ENCODE measurements at places on chromosomes 5 and 9.

GRCh38 chr5:98902733-98903132 is 26.1 kb downstream of the CHD1 start:
- DNase-seq, result no peak

GRCh38 chr5:168802337-168802736 is 223.2 kb upstream of the PANK3 start:
- no peak for DNase-seq

GRCh38 chr5:119022017-119022745 is 33.8 kb upstream of the DTWD2 start:
- DNase-seq, result no peak

DNA sequence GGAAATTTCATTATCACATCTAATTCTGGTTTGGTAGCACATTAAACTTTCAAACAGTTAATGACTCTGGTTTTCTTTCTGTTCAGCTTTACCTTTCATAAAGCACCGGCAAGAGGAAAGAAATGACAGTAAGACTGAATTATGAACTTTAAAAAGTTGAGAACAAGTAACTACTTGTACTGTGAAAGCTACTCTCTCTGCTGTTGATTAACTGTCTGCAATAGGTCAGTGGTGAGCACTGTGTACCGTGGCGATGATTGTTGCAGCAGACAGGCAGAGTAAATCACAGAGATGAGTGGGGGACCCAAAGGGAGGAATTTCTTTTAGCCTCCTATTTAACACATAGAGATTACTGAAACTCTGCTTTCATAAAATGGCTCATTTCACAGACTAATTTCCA is 74.0 kb upstream of the MEF2C start:
- DNase-seq, result no peak

DNA sequence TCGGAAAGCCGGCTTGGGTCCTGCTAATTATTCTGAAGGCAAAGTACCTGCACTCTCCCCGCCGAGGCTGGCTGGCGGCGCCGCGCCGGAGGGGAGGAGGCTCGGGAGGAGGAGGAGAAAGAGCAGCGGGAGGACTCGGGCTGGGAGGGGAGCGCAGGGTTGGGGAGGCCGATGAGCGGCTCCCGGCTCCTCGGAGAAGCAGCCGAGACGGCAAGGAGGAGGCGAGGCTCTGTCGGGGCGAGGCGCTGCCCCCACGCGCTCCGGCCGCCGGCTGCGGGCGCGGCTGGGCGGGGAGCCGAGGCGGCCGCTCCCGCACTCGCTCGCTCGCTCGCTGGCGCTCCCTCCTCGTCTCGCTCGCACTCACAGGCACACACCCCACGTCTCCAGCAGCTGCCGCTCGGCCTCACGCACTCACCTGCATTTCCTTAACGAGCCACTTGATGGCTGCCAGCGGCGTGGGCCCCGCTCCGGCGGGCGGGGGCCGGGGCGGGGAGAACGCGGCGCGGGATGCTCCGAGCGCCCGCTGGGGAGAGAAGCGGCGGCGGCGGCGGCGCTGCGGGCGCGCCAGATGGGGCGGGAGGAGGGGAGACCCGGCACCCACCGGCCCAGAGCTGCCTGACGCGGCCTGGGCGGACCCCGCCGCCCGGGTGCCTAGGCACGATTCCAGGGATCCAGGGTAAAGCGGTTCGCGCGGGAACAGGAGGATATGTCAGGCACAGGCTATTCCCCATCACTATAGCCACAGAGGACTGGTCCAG is at the start of gene PTPRD:
PTPRD (minus strand) TSS at position 362 of the 758 bp plus-strand sequence.
- DNase-seq, result no peak

- DNase-seq, result no peak
These were observed 315.5 kb downstream of the SLIT3 start for GRCh38 chr5:168985454-168985853.

GRCh38 chr9:114830546-114830945 is 24.7 kb upstream of the TNFSF15 start:
- no peak for DNase-seq

GRCh38 chr9:36288070-36288469 is 29.8 kb upstream of the GNE start:
- DNase-seq, result no peak

GRCh38 chr9:21995006-21995665 is 545 bp downstream of the CDKN2B-AS1 start:
- no peak for DNase-seq

- no peak for DNase-seq
These were observed 851.7 kb upstream of the DMAC1 start for GRCh38 chr9:8651070-8651845.

GRCh38 chr9:128201441-128202369 is 1.5 kb upstream of the DNM1 start:
- DNase-seq, result no peak

GRCh38 chr5:113115061-113115460 is 138.5 kb downstream of the DCP2 start:
- no peak for DNase-seq

DNA sequence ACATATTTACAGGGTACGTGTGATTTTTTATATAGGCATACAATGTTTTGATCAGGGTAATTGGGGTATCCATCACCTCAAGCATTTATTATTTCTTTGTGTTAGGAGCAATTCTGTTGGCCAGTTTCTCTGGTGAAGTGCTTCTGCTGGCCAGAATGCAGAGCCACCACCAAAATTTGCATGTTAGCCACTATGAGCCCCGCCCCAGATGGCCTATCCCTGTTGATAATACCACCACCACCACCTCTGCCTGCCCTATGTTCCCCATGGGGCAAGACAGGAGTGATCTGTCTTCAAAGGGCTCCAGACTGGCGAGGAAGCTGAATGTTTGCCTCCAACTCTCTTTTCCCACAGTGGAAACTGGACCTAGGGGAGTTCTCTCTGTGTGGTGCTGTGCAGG is 26.0 kb upstream of the JAK2 start:
- no peak for DNase-seq

- DNase-seq, result no peak
These were observed 131.5 kb downstream of the DOCK8 start for GRCh38 chr9:346111-346571.

DNA sequence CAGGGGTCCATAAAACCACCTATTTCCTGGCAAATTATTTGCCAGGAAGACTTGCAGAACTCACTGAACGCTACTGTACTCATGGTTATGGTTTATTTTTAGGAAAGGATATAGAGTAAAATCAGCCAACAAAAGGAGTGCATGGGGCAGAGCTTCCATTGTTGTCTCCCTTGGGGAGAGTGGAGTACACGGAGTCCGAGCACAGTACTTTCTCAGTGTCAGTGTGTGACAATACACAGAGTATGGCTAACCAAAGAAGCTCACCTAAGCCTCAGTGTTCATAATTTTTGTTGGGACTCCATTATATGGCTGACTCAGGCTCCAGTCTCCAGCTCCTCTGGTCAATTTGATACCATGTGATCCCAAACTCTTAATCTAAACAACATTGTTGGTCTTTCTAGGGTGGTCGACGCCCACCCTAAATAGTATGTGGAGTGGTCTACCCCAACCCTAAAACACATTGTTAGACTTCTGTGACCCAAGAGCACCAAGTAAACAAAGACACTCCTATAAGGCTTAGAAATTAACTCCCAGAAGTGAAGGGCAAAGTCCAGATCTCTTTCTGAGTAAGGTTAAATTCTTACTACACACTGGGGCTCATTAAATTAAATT is 74.9 kb downstream of the SLC44A1 start:
- no peak for DNase-seq

DNA sequence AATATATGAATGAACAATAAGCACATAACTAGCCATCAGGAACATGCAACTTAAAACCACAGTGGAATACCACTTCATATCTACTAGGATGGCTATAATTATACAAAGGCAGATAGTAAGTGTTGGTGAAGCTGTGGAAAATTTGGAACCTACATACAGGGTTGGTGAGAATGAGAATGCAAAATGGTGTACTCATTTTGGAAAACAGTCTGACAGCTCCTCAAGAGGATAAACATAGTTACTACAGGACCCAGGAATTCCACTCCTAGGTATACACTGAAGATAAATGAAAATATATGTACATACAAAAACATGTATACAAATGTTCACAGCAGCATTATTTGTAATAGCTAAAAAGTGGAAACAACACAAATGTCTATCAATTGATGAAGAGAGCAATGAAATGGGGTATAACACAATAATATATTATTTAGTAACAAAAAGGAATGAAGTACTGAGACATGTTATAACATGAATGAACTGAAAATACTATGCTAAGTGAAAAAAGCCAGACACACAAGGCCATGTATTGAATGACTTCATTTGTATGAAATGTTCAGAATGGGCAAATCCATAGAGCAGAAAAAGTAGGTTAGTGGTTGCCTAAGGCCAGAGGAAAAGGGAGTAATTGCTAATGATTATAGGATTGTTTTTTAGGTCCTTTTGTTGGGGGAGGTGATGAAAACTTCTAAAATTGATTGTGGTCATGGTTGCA is 31.2 kb upstream of the CDK5RAP2 start:
- DNase-seq, result no peak

- no peak for DNase-seq
These were observed 93.5 kb upstream of the LRRTM2 start for GRCh38 chr5:138968601-138969000.

- no peak for DNase-seq
These were observed 497.0 kb downstream of the RAB3C start for GRCh38 chr5:59079622-59080620.

DNA sequence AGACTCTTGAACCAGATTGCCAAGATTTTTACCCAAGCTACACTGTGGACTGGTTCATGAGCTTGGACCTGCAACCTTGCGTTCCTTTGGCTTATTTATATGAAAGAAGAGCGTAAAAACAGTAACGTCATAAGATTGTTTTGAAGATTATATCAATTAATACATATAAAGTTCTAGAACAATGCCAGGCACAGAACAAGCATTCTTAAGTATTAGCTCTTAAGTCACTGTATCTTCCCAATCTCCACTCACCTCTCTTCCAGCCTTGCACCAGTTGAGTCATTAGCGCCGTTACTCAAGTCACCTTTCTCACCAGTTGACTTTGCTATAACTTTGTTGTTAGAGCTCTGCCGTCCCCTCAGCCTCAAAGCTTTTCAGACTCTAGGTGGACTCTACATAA is 415.7 kb downstream of the PLK2 start:
- no peak for DNase-seq

GRCh38 chr5:173625673-173626504 is 9.4 kb upstream of the BOD1 start:
- DNase-seq, result no peak

GRCh38 chr5:116320486-116320885 is 235.7 kb downstream of the COMMD10 start:
- DNase-seq, result no peak

- no peak for DNase-seq
These were observed 133.7 kb upstream of the PPP1R26 start for GRCh38 chr9:135345775-135346433.

DNA sequence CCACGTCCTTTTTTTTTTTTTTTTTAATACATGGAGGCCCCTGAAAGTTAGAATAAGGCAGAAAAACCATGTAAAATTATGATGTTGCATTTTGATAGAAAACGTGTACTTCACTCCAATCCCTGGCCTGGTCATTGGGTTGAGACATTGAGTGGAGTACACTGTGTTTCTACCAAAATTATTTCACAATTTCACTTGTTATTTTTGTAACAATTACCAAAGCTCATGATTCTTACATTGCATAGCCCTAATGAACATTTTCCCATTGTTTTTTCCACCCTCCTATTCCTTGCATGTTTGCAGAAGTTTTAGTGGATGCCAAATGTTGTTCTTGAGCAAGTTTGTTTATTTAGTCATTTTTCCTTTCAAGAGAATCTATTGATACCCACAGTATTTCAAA is 21.9 kb downstream of the MAMDC2 start:
- DNase-seq, result no peak

DNA sequence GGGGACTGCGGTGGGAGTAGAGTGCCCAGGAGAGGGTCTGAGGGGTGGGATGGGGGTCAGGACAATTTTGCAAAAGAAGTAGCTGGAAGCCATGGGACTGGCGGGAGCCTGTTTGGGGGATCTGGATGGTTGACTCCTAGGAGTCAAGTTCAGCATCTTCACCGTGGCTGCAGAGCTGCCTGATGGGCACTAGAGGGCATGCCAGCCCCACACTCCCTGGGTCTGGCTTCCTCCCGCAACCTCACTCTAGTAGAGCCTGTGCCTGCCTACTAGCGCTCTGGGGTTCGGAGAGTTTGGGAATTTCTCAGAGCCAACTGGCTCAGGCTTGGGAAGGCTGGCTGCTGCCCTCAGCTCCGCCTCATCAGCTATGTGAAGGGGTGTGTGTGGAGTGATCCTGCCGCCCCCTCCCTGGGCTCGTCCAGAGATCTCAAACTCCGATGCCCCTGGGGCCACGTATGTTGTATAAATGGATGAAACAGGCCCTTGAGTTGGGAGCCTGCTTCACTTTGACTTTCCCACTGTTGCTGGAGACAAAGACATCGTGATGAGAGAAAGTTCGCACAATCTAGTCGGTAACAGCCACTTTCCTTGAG is 10.8 kb downstream of the TSPAN17 start:
- DNase-seq, result peak; percentile 53

DNA sequence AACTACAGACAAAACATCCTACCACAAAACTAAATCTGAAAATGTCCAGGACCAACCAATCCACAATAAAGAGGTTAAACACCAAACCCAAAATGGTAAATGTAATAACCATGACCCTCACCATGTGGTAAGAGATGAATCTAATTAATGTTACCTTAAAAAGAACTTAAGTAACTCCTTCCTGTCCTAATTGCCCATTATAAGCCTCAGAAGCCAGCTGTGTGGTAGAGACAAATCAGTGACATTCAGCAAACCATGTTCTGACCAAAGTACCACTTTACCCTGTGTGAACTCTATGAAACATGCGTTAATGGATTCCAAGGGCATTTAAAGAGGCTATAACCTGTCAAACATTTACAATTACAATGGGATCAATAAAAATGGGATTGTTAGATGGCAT is 25.0 kb downstream of the LPAR1 start:
- no peak for DNase-seq

DNA sequence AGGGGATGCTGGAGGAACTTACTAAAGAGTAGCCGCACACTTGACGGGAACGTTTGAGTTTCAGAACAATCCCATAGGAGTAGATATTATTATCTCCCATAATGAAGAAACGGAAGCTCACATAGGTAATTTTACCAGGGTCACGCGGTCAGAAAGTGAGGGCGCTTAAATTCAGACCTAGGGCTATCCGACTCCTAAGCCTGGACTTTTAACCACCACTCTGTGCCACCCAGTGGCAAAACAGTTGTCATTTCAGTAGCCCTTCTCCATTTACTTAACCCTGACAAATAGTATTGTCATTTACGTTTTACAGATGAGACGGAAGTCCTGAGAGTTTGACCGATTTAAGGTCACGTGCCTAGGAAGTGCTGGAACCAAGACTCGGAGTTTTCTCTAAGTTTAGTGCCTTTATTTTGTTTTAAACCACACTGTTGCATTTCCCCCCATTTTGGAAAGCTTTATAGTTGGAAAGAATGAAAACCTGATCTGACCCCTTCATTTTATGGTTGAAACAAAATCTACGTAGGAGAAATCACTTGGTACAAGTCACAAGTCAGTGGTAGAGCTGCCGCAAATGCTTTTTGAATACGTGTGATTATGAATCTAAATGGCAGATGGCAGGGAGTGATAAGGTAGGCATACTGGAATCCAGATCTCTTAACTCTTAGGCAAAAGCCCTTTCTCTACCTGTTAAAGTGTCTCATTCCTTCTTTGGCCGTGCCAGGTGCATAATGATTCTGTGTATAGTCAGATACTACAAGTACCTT is 650 bp downstream of the MRRF start:
- no peak for DNase-seq

GRCh38 chr9:22084336-22085035 is 75.4 kb upstream of the CDKN2B start:
- DNase-seq, result no peak

GRCh38 chr5:32848681-32849080 is 137.6 kb downstream of the NPR3 start:
- DNase-seq, result no peak
